Omental fat pad (tissue), 4 donors: ENCODE measurements at places on chromosomes 4 and X.

GRCh38 chrX:44667771-44668170 is 125.1 kb upstream of the FUNDC1 start:
- no peak for DNase-seq

GRCh38 chrX:40127052-40127451 is 29.3 kb upstream of the BCOR start:
- DNase-seq = no peak

DNA sequence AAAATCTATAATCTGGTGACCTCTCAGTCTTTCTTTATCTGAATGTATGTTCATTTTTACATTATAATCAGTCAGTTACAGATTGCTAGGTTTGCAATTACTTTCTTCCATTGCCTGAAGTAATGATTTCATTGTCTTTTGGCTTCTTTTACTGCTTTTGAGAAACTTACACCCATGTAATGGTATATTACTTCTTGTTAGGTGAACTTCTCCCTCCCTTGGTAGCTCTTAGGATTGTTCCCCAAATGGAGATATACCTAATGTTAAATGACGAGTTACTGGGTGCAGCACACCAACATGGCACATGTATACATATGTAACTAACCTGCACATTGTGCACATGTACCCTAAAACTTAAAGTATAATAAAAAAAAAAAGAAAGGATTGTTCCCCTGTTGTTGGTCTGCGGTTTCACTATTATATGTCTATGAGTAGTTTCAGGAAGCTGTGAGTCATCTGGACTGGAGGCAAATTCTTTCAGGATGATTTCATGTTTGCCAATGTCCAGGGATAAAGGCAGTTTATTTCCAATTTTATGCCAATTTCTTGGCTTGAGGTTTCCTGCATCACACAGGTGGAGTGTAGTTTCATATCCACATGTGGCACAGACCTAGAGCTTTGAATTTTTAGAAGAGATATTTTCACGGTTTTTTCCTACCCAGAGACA is 21.8 kb downstream of the SPANXC start:
- DNase-seq = no peak

DNA sequence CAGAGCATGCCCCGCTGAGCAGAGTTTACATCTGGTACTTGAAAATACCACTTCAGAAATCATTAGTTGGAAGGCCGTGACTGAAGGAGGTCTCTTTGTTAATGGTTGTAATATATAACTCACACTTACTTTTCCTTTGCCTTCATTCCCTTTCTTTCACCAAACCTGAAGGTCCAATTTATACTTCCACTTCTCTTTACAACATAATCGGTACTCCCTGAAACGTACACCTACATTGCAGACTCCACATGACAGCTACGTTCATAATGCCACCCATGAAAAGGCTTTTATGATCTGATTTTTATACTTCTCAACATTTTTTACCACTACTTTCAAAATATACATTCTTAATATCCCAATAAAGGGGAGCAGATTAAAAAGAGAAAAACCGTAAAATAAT is 298.7 kb downstream of the C4orf33 start:
- DNase-seq = no peak

DNA sequence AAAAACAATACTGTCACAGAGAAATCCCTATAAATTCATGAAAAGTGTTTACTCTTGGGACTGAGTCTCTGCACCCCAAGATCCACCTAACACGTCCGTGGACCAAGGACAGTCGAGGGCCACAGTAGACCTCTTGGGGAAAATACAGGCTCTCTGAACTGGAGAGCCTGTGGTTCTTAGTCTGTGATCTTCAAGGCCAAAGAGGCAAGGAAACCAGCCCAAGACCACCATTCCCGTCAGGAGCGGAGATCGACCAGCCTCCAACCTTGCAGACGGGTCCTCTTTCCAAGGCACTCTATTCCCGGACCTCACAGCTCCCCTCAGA is 1.6 kb upstream of the APBB2 start:
- no peak for DNase-seq

- no peak for DNase-seq
Observed at GRCh38 chrX:99914635-99915034, 495.4 kb downstream of the PCDH19 start.

DNA sequence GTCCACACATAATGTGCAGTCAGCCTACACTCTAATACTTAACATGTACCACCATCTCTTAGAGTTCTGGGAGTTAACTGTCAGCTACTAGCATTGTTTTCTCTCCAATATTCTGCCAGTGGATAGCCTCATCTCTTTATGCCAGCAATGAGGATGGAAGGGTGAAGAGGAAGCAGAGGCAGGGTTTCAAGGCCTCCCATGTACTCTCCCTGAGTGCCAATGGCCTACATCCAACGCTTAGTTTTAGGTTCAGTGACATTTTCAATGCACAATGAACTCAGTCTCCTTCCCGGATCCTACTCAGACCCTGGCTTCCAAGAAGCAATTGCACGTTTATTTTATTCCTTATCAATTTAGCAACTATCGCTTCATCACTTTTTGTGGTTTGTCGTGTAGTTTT is 686.1 kb downstream of the DMD start:
- no peak for DNase-seq

DNA sequence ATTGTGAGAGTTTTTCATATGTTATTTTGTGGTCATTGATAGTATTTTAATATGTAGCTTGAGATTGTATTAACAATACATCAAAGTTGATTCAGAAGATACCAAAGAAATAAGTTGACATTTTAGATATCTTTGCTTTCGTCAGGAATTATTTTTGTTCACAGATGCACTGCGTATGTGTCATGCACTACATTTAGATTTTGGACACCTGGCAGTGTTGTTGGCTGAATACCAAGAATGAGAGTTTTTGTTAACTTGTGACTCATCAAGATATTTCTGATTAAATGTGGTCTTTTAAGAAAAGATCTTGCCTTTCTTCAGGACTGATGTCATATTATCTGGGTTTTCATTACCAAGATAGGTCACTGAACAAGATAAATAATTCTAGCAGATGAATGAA is 633.4 kb downstream of the CENPC start:
- no peak for DNase-seq

GRCh38 chr4:99144070-99144469 is at the start of gene ADH4:
Gene ADH4, minus strand, starts transcription at chr4:99144297. Its CDS starts 75 bp downstream, at chr4:99144222.
- DNase-seq = no peak

GRCh38 chr4:83405844-83406816 is 49.5 kb downstream of the HELQ start:
- DNase-seq = no peak

DNA sequence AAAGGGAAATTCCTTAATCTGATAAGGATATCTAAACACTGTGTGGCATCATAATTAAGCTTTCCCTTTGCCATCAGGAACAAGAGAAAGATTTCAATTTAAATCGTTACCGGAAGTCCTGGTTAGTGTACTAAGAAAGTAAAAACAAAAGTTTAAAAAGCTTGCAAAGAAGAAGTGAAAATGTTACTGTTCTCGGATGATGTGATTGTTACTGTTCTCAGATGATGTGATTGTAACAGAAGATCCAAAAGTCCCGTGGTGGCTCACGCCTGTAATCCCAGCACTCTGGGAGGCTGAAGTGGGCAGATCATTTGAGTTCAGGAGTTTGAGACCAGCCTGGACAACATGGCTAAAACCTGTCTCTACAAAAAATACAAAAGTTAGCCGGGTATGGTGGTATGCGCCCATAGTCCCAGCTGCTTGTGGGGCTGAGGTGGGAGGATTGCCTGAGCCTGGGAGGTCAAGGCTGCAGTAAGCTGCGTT is 62.5 kb downstream of the RGS12 start:
- no peak for DNase-seq

DNA sequence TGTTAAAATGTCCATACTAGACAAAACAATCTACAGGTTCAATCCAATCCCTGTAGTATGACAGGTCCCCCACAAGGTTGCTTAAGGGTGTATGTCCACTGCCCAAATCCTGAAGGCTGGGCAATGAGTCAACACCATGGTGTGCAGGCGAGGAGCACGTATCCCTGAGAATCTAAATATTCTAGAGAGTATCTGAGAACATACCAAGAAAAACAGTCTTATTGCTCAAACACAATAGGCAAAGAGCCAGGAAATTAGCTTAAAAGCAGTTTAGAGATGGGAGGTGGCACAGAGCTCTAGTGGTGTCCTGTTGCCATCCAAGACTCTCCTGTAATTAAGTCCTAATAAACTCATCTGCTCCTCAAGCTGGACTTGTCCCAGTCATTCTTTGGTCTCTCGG is 37.0 kb downstream of the RCHY1 start:
- no peak for DNase-seq

DNA sequence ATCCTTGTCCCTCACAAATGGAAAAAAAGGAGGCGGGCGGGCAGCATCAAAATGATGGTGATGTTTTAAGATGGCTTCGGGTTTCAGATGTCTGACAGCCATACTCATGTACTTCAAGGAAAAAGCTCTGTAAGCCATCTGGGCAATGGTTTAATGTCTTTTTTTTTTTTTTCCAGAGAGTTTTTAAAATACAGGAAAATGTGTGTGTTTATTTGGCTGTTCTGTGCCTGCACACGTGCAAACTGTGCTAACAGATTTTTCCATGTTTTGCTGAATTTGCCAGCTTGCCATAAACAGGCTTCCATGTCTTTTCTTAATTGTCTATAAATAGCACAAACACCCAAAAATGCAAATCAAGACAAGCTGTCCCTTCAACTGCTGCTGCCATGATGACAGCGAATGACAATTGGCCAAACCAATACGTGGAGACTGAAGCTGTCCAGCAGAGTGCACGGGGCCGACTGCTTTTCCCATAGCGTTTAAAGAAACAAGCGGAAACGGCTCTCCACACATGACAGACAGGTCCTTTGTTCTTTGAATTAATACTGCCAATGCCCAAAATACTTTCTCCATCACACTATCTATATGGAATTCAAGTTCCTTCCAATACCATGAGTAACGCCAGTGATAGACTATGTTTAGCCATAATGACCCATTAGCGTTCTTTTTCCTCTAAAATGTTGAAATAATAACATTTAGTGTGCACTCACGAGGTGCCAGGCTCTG is 35.7 kb downstream of the AFAP1 start:
- DNase-seq = no peak

GRCh38 chr4:73762409-73762808 is 22.0 kb downstream of the CXCL8 start:
- no peak for DNase-seq

DNA sequence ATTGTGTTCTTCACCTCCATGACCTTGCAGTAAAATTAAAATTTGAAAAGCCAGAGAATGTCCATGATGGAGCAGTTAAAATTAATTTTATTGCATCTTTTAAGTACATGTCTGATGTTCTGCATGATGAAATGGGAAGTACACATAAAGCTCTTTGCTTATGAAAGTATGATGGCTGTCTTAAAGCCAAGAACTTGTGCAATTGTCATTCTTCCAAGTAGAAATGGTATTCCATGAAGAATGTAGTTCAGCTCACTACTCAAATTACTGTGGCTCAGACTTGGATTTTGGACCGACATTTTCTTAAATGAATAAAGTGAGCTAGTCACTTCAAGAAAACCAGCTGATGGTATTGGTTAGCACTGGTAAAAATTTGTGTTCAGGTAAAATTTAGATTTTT is 161.7 kb upstream of the CXCL13 start:
- no peak for DNase-seq

- DNase-seq = no peak
Observed at GRCh38 chr4:143406523-143406922, 69.8 kb downstream of the GAB1 start.

DNA sequence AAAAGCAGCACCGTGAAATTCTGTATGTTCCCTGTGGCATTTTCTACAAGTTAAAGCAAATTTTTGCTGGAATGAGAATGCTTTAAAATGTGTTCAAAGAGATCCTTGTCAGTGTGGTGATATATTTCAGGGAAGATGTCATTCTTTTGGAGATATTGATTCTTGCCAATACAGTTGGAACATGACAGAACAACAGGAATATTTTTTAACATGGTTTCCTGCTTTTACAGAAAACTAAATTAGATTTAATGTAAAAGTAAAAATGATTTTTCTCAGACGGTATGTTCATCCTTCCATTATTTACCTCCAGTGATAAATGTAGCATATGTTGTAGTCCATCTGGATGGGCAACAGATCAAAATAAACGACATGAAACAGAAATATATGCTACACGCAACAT is 474.8 kb downstream of the TMA16 start:
- no peak for DNase-seq

DNA sequence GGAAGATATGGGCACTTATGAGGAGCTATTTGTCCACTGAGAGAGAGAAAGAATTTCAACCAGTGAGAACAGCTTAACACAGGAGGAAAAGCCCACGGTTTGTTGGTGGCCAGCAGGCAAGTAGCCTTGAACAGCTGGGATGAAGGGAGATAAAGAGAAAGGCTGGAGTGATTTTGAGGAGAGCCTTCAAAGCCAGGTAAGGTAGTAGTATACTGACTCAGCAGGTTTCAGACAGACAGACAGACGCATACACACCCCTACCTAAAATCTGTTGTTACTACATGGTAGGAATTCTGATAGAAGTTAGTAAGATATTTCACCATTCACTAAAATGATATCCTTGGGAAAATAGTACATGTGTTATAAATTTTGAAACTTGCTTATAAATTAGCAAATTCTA is 60.5 kb downstream of the SEC24D start:
- no peak for DNase-seq

DNA sequence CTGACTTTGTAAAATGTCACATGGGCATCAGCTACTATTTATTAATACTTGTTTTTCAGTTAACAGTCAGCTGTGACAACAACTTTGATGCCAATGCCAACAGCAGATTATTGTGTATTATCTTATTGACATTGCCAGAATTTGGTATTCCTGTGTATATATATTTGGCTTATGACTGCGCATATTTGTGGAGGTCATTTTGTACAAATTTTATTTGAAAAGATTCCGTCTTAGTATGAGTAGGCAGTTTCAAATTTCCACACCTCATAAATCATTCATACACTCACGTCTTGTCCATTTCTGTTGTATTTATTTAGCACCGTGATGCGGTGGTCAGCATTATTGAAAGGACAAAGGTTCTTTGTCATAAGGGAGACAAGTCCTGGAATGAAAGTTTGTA is 558.2 kb upstream of the NDST4 start:
- no peak for DNase-seq

DNA sequence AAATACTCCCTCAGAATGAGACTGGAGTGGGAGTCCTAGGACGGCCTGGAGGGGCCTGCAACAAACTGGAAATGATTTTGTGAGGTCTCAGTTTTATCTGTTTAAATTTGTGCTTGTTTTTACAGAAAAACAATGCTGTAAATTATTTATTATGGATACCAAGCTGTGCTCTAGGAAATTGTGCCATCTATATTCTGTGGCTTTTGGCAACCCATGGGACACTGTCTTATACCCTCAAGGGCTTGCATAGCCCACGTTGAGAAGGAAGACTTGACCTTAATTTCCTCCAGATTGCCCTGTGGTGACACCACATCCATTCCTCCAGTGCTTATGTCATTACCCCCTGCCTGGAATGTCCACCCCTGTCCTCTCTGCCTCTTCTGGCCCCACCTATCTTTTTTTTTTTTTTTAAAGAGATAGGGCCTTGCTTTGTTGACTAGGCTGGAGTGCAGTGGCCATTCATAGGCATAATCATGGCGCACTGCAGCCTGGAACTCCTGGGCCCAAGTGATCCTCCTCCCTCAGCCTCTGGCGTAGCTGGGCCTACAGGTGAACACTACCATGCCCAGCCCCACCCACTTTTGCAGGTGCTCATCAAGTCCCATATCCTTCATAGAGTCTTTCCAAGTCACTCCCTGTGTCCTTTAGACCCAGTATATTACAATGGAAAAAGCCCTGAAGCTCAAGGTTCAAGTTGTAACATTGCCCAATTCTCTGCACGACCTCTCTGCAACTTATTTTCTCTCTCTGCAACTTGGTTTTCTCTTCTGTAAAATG is 77.4 kb downstream of the HPRT1 start:
- no peak for DNase-seq
